Stimulated activated CD4-positive, alpha-beta T cell treated with anti-CD3 and anti-CD28 coated beads, Interleukin-2, amount 100 ng/mL, for 48 hours (primary cell): ENCODE measurements at places on chromosomes 13 and 19.

- no peak for DNase-seq
Observed at GRCh38 chr13:46738055-46738454, 58.9 kb downstream of the ESD start.

GRCh38 chr13:44125943-44126469, 246.3 kb downstream of the LACC1 start:
- DNase-seq, result no peak

DNA sequence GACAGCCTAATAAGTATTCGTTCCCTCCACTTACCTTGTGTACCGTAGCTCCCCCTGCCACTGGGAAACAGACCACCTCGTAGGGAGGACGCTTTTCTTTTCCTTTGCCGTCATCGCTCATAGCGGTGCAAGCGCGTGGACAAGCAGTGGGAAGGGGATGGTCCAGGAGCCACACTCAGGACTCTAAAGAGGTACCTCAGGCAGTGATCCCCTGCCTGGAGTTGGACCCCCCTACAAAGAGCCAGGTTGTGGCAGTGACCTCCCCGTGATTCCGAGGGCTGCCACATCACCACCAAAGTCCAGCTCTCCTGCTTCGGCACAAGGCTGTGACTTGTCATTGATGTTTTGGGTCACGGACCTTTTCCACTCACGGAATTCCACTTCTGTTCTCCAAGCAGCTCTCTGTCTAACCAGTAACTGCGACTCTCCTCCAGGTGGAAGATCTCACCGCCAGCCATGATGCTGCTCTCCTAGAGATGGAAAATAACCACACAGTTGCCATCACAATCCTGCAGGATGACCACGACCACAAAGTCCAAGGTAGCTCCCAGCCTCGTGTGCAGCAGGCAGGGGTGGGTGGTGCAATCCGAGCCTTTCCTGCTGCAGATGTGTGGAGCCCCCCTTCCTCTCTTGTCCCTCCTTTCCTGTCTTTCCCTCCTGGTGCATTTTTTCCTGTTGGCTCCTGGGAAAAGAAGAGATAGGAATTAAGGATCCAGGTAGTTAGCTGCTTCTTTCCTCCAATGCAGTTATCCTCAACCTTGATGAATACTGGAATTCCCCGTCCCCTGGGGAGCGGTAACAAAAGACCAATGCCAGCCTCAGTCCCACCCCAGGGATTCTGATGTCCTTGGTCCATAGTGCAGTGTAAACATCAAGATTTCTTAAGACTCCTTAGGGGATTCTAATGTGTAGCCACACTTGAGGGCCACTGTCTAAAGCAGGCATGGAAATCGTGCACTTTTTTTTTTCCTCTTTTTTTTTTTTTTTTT, 107.7 kb downstream of the SLC7A1 start:
- DNase-seq, result no peak

DNA sequence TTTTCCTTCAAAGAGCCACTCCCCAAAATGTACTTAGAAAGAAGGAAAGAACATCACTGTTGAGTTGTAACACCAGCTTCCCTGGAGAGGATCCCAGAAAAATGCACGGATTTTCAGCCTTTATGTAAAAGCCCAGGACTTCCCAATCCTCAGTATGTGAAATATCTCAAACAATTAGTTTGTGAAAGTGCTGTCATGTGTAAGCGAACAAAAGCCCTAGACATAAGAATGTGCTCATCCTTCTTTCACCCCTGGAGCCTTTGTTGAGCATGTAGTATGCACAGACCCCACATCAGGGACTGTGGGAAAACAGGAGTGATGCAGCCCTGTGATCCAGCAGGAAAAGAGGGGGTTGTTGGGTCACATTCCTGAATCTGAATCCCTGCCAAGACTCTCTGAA, 441.4 kb upstream of the ZNF507 start:
- no peak for DNase-seq

DNA sequence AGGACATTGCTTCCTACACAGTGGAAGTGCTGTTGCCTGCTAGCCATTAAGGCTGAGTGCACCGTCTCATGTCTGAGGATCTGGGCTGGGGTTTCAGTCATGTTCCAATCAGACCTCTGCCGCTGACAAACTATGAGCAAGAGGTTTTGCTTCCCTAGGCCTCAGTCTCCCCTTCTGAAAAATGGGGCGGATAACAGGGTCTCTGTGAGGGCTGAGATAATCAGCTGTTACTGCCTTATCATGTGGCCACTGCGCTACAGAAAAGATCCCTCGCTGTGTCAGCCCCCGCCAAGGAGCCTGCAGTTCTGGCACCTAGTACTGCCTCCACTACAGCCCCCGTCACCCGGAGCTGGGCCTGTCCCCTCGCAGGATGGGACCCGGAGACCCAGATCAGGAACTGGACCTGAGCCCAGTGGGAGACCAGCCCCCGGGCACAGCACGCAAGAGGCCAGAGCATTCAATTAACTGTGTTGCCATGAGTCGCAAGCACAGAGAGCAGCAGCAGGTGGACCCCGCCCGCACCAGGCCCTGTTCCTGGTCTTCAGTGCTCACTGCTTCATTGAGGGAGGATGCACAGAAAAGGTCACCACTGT, 3.0 kb upstream of the PNKP start:
- no peak for DNase-seq

DNA sequence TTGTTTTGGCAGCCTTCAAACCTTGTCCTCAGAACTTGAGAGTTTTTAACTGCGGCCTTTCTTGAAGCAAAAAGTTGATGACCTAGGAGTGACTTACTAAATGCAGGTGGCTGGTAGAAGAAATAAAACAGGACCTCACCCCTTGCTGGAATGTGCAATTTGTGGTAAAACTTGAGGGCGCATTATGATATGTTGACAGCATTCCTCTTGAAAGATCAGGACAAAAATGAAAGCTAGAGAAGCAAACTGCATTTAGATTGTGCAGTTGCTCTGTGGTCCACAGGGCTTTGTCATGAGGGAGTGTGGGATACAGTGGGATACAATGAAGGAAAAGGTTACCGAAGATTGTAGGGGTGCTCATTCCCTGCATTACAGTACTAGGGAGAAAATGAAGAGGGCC, 504.2 kb downstream of the GPC6 start:
- DNase-seq, result no peak

DNA sequence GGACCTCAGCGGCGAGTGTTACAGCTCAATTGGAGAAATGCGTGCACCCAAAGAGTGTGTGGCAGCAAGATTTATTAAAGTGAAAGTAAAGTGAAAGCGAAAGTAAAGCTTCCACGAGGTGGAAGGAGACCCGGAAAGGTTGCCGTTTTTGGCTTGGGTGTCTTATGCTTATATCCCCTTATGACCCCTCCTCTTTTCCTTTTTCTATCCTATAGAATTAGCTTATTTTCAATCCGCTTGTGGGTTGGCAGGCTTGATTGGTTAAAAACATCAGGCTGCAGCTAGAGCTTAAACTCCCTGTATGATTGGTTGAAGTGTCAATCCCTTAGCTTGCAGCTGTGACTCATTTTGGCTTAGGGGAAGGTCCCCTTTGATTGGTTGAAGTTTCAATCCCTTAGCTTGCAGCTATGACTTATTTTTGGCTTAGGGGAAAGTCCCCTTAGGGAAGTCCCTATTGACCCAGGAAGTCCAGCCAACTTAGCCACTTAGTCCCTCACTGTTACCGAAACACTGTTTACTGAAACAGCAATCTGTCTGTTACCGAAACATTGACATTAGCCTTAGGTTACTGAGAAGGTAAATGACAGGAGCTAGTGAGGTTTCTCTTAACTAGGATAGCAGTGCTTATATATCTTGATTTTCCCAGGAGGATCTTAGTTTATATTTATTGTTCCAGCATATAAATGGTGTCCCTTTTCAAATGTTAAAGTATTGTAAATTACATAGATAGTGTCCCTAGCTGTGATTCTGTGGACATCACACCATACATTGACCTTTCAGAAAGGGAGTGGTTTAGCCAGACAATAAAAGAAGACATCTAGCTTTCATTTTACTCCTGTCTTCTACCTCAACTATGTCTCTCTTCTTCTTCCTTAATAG, 575.8 kb downstream of the DACH1 start:
- DNase-seq, result peak; percentile 14

DNA sequence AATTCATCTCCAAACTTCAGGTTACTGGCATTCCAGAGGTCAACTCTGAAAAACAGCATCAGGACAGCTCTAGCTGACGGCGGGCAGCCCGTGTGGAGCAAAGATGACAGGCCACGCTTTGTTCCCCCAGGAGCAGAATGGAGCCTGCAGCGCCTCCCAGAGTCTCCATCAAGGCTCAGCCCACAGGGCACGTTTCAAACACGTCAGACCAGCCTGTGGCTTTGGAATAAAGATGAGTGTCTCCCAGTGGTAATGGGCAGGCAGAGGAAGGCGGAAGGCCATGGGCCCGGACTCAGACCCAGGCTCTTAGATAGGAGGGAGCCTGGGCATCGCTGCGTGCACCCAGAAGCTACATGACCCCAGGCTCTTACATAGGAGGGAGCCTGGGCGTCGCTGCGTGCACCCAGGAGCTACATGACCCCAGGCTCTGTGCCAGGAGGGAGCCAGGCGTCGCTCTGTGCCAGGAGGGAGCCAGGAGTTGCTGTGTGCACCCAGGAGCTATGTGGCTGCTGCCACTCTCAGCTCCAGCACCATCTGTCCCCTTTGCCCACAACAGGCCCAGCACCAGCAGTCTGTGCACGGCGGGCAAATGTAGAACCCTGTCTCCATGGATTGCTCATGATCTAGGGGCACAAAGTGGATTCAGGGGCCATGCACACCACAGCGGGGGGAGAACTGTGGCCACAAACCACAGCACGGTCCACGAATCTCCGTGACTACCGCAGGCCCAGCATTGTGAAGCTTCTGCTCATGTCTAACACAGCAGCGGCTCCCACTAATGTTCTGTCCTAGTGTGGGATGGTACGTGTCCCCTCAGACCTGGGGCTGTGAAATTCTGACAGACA, 47.8 kb upstream of the C13orf46 start:
- no peak for DNase-seq

DNA sequence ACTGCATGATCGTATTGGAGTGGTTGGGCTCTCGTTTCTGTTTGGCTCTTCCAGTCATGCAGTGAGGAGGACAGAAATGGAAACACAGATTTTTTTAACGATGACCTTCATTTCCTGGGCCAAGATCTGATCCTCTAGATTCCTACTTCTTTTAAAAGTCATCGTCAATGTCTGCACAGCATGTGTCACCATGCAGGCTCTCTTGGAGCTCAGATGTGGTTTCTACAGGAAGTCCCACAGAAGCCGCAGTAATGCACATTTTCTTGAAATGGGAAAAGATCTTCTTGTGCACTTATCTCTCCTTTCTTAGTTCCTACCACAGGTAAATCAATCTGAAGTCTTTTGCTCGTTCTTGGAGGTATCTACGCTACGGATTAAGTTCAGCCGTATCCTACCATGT, 626.9 kb downstream of the EFNB2 start:
- no peak for DNase-seq

GRCh38 chr13:44493213-44493812, 82.8 kb downstream of the TSC22D1 start:
- no peak for DNase-seq

GRCh38 chr13:86986448-86986847, 684.7 kb upstream of the SLITRK5 start:
- no peak for DNase-seq

- no peak for DNase-seq
Observed at GRCh38 chr19:788983-789700, 8.1 kb upstream of the PTBP1 start.
